Anterior cingulate cortex (tissue), 58 donors: ENCODE measurements at places on chromosomes 2 and 18.

GRCh38 chr2:47069628-47070154 is 85.4 kb downstream of the STPG4 start:
- DNase-seq, result peak; percentile 39

- DNase-seq, result no peak
Measured at GRCh38 chr2:23204685-23205242, 180.2 kb upstream of the KLHL29 start.

GRCh38 chr2:19505-19904 is 26.8 kb downstream of the FAM110C start:
- DNase-seq, result no peak

GRCh38 chr2:28348921-28349320 is 43.7 kb upstream of the FOSL2 start:
- no peak for DNase-seq

DNA sequence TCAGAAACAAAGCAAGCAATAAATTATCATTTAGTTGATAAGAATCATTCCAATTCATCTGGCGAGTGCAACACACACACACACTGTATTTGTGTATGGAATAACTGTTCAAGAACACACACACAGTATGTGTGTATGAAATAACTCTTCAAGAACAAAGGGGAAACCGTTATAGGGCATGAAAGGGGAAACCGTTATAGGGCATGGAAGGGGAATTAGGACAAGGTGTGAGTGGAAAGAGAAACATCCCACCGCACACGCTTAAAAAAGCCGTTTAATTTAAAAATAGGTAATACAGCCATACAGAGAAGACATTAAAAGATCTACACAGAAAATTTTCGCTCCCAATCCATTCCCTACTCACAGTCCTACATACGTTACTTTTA is 607 bp upstream of the TSN start:
- DNase-seq, result no peak

DNA sequence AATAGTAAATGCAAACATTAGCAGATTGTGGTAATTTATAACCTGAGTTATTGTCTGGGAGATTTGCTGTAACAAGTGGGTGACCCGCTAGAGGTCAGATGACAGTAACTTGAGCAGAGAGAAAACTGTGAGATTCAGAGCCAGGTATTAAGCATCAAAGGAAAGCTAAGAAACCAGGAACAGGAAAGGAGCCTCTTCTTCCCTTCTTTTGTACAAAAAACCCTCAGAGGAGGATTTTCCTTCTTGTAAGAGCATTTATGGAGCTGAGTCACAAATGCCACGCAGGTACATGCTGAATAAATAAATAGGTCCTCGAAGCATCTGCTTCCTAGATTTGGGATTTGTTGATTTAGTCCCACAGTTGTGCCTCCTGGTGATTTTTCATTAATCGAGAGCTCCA is 146.5 kb downstream of the SH3BP4 start:
- no peak for DNase-seq

- DNase-seq, result peak; percentile 79
Measured at GRCh38 chr2:74421221-74421870, at the start of the genes C2orf81 and WDR54. Gene C2orf81, minus strand, starts transcription at chr2:74421619. Its CDS starts 59 bp downstream, at chr2:74421560. Gene WDR54, plus strand, starts transcription at chr2:74421730. Its CDS starts 424 bp downstream, at chr2:74422154.

- DNase-seq, result no peak
Measured at GRCh38 chr18:23664674-23665073, 2.0 kb upstream of the ANKRD29 start.

- peak; percentile 18 for DNase-seq
Measured at GRCh38 chr18:51195451-51196117, 1.9 kb downstream of the MEX3C start.
